ENCODE measurements at places on chromosomes 16 and 17.

- DNase-seq, result no peak
Observed at GRCh38 chr16:11140867-11141266, 115.1 kb downstream of the SOCS1 start.

- no peak for DNase-seq
Observed at GRCh38 chr16:57381791-57382534, 9.7 kb downstream of the CX3CL1 start.

DNA sequence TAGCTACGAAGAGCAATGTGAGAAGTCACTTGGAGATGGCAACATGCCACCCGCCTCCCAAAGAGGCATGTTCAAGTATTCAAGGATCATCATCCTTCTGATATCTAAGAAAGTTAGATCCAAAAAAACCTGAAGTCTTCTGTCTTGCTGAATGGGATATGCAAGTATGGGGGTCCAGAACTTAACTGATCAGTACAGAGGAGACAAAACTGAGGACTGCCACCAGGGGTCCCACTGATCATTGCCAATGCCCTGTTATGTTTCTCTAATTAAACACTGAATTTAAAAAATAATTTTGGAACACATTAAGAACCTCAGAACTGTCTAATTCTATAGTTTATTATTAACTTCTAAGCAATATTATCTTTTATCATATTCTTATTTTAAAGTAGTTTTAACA, 99.7 kb downstream of the CDH8 start:
- DNase-seq, result no peak

GRCh38 chr17:80177986-80178595, 8.3 kb downstream of the CARD14 start:
- DNase-seq, result no peak

GRCh38 chr16:56866955-56867830, 2.2 kb downstream of the SLC12A3 start:
- DNase-seq, result no peak

- DNase-seq, result no peak
Observed at GRCh38 chr16:13571036-13571435, 348.9 kb upstream of the ERCC4 start.

DNA sequence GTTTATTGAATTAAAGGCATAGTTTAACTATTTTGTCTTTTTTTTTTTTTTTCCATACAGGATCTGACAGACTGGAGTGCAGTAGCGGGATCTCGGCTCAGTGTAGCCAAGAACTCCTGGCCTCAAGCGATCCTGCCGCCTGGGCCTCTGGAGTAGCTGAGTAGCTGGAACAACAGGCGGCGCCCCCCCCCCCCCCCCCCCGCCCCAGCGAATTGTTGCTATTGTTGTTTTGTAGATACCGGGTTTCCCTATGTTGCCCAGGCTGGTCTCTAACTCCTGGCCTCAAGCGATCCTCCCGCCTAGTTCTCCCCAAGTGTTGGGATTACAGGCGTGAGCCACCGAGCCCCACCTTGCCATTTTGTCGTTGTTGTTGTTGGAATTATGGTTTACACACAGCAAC, 1.3 kb upstream of the CENPV start:
- no peak for DNase-seq

- DNase-seq, result no peak
Observed at GRCh38 chr17:73261952-73262675, 434 bp upstream of the CPSF4L start.

- no peak for DNase-seq
Observed at GRCh38 chr17:17385491-17385890, 82.3 kb downstream of the NT5M start.

DNA sequence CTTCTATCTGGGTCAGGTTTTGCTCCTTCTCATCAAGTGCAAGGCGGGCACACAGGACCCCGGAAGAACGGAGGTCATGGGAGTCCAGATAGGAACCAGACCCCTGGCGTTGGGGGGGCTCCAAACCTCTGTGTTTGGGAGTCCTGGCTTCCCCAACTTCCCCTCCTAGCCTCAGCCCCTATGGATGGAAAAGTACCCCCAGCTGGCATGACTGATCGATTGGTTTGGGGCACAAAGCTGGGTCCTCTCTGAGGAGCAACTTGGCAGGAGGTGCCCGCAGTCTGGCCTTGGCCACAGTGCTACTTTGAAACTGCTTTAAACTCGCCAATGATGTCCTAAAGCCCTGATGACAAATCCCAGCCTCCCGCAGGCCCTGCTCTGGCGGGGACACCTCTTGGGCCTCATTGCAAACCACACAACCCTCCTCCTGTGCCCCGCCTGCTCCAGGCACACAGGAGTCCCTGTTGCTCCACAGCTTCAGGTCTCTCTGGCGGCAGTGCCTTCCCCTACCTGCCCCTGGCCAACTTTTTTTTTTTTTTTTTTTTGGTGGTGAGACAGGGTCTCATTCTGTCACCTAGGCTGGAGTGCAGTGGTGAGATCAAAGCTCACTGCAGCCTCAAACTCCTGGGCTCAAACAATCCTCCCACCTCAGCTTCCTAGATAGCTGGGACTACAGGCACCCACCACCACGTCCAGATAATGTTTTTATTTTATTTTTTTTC, 38.0 kb upstream of the SNN start:
- DNase-seq, result no peak

DNA sequence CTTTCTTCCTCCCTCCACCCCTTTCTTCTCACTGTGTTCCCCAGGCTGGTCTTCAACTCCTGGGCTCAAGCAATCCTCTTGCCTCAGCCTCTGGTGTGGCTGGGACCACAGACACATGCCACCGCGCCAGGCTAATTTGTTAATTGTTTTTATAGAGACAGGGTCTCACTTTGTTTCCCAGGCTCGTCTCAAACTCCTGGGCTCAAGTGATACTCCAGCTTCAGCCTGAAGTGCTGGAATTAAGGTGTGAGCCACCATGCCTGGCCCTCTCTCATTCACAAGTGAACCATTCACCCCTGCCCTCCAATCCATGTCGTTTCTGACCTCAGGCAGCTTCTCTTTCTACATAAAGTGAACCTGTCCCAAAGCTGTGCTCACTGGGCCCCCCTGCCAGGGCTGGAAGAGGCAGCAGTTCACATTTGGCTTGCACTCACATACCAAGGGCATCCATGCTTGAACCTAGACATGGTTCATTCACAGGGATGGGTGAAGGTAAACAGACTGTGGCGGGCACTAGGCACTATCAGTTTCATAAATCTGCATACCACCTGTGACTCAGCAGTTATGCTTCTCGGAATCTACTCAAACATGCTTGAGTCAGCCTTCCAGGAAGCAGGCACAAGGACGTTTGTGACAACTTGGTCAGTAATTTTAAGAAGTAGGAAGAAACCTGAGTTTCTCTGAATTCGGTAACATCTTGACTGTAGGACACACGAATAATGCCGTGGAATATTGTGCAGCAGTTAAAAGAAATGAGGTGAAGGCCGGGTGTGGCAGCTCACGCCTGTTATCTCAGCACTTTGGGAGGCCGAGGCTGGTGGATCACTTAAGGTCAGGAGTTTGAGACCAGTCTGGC, 6.0 kb upstream of the RNF213 start:
- DNase-seq, result no peak

DNA sequence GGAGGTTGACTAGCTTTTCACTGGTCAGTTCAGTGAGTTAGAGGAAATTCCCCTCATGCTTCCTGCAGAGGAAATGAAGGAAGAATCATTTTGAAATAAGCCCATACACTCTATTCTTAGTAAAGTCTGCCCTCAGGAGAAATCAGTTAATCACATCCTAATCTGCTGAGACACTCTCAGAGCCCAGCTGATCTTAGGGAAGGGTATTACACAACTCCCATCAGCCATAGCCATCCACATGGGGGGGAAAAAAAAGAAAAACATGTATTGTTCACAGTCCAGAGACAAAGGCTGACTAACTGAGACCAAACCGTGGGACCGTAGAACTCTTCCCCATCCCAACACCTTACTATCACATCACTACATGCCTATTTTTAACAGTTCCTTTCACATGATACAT, 722.3 kb downstream of the CDH8 start:
- no peak for DNase-seq

DNA sequence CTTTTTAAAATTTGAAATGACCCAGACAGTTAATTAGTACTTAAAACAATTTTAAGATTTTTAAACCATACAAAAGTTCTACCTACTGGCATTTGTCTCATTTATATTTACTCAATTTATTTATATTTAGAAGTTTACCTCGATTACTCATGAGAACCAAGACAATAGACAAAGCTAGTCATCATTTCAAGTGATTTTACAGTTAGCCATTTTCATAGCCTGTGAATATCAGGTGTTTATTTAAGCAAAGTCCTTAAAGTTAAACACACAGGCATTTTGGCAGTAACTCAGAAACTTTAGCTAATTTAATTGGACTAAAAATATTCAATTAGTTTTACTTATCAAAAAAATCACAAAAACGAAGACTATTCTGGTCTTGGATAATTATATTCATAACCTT, 101.6 kb upstream of the KIF2B start:
- DNase-seq, result no peak

DNA sequence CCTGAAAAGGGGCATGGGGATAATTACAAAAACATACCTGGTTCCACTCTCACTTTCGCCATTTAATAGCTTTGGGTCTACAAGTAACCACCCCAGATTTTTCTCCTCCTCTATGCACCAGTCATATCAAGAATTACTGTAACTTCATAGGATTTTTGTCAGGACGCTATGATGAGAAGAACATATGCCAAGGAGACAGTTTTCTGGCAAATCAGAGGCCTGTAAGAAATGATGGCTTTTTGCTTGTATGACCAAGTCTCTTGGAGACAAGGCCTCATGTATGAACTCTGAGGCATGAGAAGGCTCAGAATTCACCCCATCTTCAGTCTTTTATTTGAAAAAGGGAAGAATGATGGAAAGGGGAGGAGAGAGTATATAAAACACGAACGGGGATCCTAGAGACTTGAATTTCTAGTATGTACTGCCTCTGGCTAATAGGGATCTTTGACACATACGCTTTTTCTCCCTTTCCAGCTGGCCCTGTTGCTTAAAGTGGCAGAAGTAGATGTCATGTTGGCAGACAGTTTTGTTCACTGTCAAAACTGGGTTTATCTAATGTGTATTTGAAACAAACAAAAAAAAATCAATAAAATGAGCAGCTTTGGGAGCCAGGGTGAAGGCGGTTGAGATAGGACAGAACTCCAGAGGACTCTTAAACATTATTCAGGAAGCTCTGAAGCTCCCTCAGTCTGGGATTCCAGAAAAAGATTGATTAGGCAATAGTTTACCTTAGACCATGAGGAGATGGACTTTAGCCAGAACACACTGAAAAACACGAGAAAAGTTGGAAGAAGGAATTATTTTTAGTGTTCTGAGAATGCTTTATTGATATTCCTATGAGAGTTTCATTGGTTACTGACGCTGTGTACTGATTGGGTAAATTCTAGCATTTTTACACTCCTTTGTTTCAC, 656.6 kb downstream of the WWOX start:
- DNase-seq, result no peak

- DNase-seq, result no peak
Observed at GRCh38 chr17:52751051-52751450, 592.5 kb upstream of the CA10 start.

- DNase-seq, result no peak
Observed at GRCh38 chr17:17510456-17511292, 14.5 kb upstream of the RASD1 start.

GRCh38 chr16:8517280-8517679, 73.0 kb downstream of the TMEM114 start:
- no peak for DNase-seq

- no peak for DNase-seq
Observed at GRCh38 chr17:47982645-47983390, 11.9 kb downstream of the CDK5RAP3 start.

GRCh38 chr16:73347500-73348375, 299.8 kb upstream of the ZFHX3 start:
- DNase-seq, result no peak

DNA sequence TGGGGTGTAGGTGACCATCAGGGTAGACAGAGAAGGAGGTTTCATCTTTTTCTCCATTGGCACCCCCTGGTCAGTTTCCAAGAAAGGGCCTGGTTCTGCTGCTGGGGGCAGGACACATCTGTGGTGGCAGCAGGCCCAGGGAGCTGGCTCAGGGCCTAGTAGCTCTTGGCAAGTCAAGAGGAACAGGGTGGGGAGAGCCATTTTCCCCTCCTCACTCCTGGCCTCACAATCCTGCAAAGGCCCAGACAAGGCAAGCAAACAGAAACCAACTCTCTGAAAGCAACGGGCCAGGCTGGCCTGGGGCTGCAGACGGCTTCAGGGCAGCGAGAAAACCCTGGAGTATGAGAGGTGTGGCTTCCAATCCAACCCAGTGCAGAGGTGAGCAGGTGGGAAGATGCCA, 192.9 kb upstream of the DYNLRB2 start:
- DNase-seq, result no peak

GRCh38 chr16:85994492-85995490, 95.8 kb downstream of the IRF8 start:
- no peak for DNase-seq

DNA sequence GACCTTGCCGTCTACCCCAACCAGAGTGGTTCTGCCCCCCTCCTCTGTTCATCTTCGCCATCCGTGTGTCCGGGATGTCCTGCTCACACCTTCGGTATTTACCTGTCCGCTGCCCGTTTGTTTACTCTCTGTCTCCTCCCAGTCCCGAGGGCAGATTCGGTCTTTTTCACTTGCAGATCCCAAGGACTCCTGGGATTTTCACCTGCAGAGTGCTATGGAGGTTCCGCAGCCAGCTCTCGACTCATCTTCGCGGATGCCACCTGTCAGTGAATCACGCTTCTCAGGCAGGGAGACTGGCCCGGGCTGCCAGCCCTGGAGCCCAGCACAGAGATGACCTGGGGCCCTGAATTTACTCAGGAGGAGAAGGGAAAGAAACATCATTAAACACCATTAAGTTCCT, 8.1 kb downstream of the CRISPLD2 start:
- DNase-seq, result no peak

DNA sequence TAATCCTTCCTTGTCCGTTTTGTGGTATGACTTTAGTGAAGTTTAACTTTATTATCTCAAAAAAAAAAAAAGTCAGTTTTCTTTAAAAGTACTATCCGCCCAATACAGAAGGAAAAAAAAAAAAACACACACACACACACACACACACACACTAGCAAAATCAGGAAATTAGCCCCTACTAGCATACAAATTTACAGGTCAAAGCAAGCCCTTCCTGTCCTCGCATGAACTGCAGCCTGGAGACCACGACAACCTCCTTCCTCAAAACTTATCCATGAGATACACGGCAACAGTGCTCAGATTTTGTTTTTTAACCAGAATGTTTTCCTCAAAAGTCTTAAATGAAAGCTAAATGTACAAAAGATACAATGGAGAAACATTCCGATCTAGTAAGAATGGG, 16.2 kb downstream of the NCOR1 start:
- no peak for DNase-seq

DNA sequence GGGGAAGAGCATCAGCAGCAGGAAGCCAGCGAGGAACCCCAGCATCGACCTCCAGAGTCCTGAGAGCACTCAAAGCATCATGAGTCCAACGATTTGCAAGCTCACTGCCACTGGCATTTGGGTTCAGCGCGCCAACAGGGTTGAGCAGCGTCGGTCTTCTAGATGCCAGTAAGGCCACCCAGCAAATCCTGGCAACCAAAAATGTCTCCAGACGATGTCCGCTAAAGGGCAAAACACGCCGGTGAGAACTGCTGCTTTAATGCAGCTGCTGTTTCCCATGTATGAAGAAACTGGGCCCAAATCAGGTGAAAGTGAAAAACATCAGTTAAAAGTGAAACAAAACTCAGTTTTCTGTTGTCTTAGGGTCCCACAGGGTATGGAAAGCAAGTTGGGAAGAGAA, 70.2 kb downstream of the ANKRD11 start:
- DNase-seq, result no peak

GRCh38 chr16:12793865-12794240, 9.8 kb downstream of the CPPED1 start:
- no peak for DNase-seq
